NCI-H460 (cell line): ENCODE measurements at places on chromosomes 1 and 21. TPM values are rescaled to one million over a fixed set of nuclear protein-coding genes. Genes with fewer than 3 reads are reported as not detected.

The OR14I1 gene
- total RNA-seq = not detected in 2 replicates

The GPR153 gene
- 0.62 and 1.2 TPM in 2 replicates for total RNA-seq

The CD247 gene
- 0.47 TPM in 1 of 2 replicates, not detected in the other for total RNA-seq

The AIRE gene
- total RNA-seq = not detected in 2 replicates

The PLA2G2C gene
- not detected in 2 replicates for total RNA-seq

The KRTAP19-2 gene
- total RNA-seq = not detected in 2 replicates

The PRAMEF15 gene
- not detected in 2 replicates for total RNA-seq

The NCAM2 gene
- 14.0 and 16.7 TPM in 2 replicates for total RNA-seq

The AGL gene
- total RNA-seq = 8.3 and 9.2 TPM in 2 replicates

The E2F2 gene
- 3.4 and 3.9 TPM in 2 replicates for total RNA-seq

The OLFML2B gene
- not detected in 2 replicates for total RNA-seq

The NKAIN1 gene
- 0.57 and 1.0 TPM in 2 replicates for total RNA-seq

The ESPN gene
- 0.17 TPM in 1 of 2 replicates, not detected in the other for total RNA-seq

The S100A10 gene
- total RNA-seq = 373 and 385 TPM in 2 replicates

The PWP2 gene
- total RNA-seq = 2.2 and 2.5 TPM in 2 replicates

The RCAN3 gene
- 34.6 and 36.7 TPM in 2 replicates for total RNA-seq

The MARCKSL1 gene
- 16.2 and 21.6 TPM in 2 replicates for total RNA-seq

The CFAP74 gene
- not detected in 2 replicates for total RNA-seq

The CFHR2 gene
- total RNA-seq = not detected in 2 replicates

The FAM167B gene
- not detected in 2 replicates for total RNA-seq

The GBP7 gene
- not detected in 2 replicates for total RNA-seq

The KIF2C gene
- total RNA-seq = 43.6 and 49.8 TPM in 2 replicates

The FNDC10 gene
- total RNA-seq = 2.0 and 2.2 TPM in 2 replicates

The CYP4Z1 gene
- not detected in 2 replicates for total RNA-seq

The CLCNKA gene
- total RNA-seq = not detected in 2 replicates

The IL19 gene
- total RNA-seq = not detected in 2 replicates

The ERICH3 gene
- total RNA-seq = not detected in 2 replicates
